ENCODE measurements at places on chromosomes 5 and 9.

DNA sequence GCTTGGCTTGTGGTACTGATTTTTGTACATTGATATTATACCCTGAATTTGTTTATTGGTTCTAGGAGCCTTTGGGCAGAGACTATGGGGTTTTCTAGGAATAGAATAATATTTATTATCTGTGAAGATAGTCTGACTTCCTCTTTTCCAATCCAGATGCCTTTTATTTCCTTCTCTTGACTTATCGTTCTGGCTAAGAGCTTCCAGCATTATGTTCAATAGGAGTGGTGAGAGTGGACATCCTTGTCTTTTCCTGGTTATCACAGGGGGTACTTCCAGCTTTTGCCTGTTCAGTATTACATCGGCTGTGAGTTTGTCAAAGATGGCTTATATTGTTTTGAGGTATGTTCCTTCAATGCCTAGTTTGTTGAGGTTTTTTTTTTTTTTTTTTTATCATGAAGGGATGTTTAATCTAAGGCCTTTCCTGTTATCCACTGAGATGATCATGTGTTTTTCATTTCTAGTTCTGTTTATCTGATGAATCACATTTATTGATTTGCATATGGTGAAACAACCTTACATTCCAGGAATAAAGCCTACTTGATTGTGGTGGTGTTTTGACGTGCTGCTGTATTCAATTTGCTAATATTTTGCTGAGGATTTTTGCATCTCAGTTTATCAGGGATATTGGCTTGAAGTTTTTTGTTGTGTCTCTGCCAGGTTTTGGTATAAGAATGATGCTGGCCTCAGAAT lies 77.5 kb downstream of the CERT1 start:
- no peak for DNase-seq

- no peak for DNase-seq
These were observed 78.6 kb upstream of the TBC1D9B start for GRCh38 chr5:179986328-179986727.

GRCh38 chr9:87334366-87334765 lies 163.3 kb upstream of the DAPK1 start:
- DNase-seq = no peak

- no peak for DNase-seq
These were observed 37.6 kb upstream of the EXOC3 start for GRCh38 chr5:405421-405820.

DNA sequence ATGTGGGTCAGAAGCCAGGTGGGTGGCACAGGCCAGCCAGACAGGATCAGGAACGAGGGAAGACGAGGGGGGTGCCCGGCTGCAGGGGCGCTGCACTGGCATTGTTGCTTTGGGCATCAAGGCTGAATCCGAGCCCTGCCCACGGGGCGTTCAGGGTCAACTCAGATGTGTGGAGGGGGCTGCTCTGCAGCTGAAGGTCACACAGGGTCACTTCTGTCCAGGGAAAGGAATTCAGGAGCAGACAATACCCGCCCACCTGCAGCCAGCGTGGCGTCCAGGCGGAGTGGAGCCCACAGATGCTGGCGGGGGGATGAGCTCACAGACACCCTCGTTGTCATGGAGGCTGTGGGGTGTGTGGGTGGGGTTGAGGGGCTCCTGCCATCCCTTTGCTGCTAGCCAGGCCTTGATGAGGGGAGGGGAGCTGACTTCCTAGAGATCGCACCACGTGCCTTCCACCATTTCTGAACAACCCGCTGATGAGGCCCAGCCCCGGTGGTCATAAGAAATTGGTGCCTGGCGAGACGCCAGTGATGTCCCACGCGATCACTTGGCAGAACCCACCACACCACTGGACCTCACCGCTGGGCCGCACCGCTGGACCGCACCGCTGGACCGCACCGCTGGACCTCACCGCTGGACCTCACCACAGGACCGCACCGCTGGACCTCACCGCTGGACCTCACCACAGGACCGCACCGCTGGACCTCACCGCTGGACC lies 31.2 kb downstream of the MRPL36 start:
- no peak for DNase-seq
